BJ (cell line): ENCODE measurements at places on chromosomes 6 and 20. TPM values are rescaled to one million over a fixed set of nuclear protein-coding genes. Genes with fewer than 3 reads are reported as not detected.
A peak's percentile ranks its signal among the peaks of the same experiment; 100 is the strongest.

The CYP21A2 gene
- 0.11 and 0.29 TPM in 2 replicates for polyA plus RNA-seq

The C6orf58 gene
- polyA plus RNA-seq: 0.06 TPM in 1 of 2 replicates, not detected in the other

The SALL4 gene
- 0.51 and 0.54 TPM in 2 replicates for polyA plus RNA-seq

The RBPJL gene
- polyA plus RNA-seq: not detected in 2 replicates

The CST7 gene
- 0.09 TPM in 1 of 2 replicates, not detected in the other for polyA plus RNA-seq

The IL17F gene
- not detected in 2 replicates for polyA plus RNA-seq

The METTL24 gene
- polyA plus RNA-seq: 0.13 and 0.31 TPM in 2 replicates

The SIRPA gene
- polyA plus RNA-seq: 23.2 and 34.1 TPM in 2 replicates

The KIF16B gene
- polyA plus RNA-seq: 3.2 and 6.8 TPM in 2 replicates

The RUNX2 gene
- 1.5 and 2.0 TPM in 2 replicates for polyA plus RNA-seq

The HRH3 gene
- not detected in 2 replicates for polyA plus RNA-seq

The PPP1R16B gene
- polyA plus RNA-seq: not detected in 2 replicates

GRCh38 chr6:92231171-92231701, 1188.1 kb downstream of the EPHA7 start:
- DNase-seq: no peak

- no peak for DNase-seq
Observed at GRCh38 chr6:25137916-25138232, 141.3 kb upstream of the CARMIL1 start.

- peak; percentile 78 for DNase-seq
Observed at GRCh38 chr6:170388113-170388512, 81.6 kb downstream of the FAM120B start.

DNA sequence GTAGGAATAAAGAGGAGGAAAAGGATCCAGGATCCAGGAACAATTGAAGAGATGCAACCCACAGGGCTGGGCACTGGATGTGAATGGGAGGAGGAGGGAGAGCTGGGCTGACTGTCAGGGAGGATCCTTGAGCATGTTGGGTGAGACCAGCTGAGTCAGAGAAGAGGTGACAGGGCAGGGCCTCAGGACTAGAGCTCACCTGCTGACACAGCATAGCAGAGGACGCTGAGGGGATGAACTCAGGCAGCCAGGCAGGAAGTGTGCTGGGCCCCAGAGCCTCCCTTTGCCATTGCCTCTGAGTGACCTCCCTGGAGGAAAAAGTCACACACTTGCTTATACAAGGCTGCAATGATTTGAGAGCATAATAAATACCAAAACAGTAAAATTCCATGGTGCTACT, 72.3 kb downstream of the ZNF133 start:
- no peak for DNase-seq

DNA sequence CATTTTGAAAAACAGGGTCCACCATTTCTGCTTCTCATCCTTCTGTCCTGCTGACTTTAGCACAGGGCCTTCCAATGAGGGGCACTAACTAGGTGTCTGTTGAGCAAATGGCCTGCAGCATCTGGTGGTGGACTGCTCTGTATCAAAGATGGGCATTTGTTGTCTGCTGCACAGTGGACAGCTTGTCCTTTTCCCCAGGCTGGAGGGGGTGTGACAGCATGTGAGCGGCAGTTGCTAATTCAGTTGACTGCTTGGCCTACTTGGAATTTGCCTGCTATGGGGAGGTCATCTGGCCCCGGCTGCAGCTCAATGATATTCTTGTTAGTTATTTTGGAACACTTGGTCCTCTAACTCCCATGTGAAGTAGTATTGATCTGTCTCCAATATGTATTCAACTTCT, 93.7 kb downstream of the SH3BGRL2 start:
- DNase-seq: no peak

DNA sequence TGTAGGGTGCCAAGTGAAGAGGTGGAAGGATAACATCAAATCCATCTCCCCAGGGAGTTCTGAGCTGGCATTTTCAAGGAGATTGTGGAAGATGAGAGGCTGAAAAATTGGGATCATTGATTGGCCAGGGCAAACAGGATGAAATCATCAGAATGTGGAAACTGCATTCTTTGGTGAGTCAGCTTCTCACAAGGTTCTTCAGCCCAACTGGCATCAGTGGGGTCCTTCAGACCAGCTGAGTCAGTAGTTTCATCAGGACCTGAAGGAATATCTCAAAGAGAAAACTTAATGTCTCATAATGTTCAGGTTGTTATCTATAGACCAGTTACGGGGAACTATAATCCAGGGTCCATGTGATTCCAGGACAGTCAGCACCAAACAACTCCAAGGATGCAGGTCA, 195.8 kb downstream of the HAO1 start:
- peak; percentile 9 for DNase-seq

DNA sequence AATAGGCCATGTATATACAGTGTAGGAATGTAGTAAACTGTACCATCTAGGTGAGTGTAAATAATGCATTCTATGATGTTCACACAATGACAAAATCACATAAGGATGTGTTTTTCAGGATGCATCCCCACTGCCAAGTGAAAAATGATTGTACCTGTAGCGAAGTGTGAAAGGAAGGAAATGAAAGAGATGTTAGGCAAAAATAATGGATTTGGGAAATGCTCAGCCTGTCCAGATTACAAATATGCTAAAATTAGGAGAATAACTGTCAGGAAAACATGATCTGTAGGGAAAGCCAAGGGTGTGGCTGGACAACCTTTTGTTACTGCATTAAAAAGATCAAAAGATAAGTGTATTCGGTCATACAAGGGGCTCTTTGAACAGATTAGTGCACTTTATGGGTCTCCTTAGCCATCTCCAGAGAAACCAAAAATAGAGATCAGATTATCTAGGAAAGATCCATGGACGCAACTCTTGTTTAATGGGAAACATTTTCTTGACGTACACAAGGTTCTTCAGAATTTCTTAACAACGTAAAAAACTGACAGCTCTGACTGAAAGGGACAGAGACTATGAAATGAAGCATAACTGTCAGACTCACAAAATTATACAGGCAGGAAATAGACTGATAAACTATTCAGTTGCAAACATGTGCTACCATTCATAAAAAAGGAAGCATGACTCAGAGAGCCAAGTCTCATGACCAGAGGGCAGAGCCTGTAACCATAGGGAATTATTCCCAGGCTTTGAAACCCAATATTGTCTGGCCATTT, 253.6 kb upstream of the RAB32 start:
- peak; percentile 60 for DNase-seq

DNA sequence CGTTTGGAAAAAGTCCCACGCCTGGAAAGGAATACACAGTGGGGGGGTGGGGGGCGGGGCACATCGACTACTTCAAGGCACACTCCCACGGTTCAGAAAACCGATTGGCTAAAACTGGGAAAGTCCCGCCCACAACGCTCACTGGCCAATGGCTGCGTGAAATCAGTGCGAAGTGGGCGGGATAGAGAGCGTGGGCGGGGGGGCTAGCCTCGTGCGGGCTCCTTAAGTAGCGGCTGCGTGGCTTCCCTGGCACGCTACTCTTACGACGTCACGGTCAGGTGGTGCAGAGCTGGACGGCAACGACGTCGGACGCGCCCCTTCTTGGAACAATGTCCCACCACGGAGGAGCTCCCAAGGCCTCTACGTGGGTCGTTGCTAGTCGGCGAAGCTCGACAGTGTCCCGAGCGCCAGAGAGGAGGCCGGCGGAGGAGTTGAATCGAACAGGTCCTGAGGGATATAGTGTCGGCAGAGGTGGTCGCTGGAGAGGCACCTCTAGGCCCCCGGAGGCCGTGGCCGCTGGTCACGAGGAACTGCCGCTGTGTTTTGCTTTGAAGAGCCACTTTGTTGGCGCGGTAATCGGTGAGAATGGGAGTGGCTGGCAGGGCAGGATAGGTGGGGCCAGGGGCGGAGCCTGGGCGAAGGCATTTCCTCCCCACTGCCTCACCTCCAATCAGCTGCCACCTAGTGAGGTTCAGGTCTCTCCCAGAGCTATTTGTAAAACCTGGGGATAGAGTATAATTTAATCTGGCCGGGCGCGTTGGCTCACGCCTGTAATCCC, at the start of gene DDX43:
Gene DDX43 (plus strand): TSS at position 252 of the 778 bp plus-strand sequence. CDS start 78 bp downstream, at position 330.
- no peak for DNase-seq

- DNase-seq: no peak
Observed at GRCh38 chr6:33974471-33974870, 170.7 kb upstream of the MLN start.

DNA sequence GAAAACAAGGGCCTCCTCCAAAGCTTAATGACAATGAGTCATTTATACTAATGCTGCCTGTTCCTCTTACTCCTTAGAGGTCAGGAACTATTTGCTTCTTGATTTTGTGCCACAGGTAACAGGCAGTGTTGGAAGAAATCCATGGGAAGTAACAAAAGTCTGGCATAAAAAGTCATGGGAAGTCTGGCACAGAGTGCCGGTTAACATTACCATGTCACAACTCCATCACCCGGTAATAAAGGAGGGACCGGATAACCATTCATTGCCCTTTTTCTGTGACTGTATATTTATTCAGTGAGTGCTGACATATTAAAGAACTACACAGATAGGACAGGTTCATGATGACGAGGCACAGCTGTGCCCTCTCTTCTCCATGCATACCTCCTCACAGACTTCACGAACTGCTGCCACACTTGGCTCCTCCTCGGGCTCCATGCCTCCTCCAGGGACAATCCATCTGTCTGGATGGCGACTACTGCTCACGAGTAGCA, 50.9 kb downstream of the NUDT3 start:
- no peak for DNase-seq

DNA sequence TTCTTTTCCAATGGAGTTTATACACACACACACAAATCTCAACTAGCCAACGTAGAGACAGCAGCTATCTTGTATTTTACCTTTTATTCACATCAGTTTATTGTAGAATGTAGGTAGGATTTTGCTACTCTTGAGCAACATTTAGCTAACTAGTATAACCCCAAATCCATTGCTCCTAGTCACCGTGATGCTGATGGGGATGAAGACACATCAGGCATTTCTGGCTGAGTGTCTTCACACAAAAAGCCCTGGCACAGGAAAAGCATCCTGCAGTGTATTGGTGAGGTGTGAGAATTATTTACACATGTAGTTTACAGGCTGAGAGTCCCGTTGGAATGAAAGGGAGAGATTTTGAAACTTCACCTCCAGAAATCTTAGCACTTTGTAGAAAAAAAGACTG, 65.9 kb upstream of the FBXL4 start:
- no peak for DNase-seq

- DNase-seq: no peak
Observed at GRCh38 chr6:96014846-96015517, 792 bp upstream of the FUT9 start.

DNA sequence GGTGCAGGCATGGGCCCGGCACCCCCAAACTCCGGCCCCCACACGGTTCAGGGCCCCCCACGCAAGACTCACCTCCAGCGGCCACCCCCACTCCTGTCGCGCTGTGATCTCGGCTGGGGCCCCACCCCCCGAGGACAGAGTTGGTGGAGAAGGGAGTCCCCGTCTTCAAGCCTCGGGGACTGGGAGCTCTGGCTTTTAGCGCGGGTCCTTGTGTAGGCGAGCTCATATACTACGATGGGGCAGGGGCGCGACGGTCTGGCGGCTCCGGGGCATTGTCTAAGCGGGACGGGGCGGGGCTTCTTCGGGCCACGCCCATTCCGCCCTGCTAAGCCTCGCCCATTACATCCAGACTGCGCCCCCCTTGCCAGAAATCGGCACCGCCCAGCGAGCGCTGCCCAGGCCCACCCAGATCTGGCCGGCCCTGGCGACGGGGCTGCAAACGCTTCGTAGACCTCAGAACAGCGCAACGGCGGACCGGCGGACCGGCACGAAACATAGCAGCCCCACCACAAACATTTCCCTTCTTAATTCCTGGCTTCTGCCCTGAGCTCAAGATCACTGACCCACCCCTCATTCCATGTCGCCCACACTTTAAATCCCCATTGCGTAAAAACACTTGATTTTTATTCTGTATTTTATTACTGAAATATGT, 1.0 kb upstream of the DDAH2 start:
- DNase-seq: peak; percentile 53

DNA sequence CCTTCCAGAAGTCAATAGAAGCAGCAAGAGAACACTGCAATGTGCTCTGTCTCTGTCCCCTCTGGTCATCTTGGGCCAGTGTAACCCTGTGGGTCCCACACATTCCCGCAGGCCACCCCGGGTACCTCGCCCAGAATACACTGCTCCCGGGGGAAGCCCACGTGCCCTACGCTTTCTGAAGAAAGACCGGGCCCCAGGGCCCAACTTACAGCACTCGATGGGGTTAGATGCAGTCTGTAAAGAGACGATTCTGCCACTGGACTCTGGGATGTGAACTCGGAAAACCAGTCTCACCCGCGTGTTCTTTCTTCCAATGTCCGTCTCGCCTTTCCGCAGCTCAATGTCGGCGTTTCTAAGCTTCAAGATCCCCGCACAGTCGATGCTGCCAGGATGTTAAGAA, 68.7 kb downstream of the NFATC2 start:
- DNase-seq: no peak

DNA sequence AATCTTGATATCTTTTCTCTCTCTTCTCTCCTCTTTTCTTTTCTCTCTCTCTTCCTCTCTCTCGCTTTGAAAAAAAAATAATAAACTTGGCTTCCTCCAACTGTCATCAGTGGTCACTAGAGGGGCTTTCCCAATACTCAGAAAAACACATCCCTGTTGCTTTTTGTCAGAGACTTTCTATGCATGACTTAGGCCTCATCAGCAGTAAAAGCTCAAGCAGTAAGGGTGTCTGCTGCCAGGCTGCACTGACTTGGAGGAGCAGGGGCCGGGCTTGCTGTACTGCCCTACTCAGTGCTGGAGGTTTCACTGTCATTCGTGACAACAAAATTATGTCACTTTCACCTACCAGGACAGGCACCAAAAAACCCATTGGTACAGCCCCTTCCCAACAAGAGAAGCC, 272.0 kb downstream of the ADGB start:
- DNase-seq: no peak

DNA sequence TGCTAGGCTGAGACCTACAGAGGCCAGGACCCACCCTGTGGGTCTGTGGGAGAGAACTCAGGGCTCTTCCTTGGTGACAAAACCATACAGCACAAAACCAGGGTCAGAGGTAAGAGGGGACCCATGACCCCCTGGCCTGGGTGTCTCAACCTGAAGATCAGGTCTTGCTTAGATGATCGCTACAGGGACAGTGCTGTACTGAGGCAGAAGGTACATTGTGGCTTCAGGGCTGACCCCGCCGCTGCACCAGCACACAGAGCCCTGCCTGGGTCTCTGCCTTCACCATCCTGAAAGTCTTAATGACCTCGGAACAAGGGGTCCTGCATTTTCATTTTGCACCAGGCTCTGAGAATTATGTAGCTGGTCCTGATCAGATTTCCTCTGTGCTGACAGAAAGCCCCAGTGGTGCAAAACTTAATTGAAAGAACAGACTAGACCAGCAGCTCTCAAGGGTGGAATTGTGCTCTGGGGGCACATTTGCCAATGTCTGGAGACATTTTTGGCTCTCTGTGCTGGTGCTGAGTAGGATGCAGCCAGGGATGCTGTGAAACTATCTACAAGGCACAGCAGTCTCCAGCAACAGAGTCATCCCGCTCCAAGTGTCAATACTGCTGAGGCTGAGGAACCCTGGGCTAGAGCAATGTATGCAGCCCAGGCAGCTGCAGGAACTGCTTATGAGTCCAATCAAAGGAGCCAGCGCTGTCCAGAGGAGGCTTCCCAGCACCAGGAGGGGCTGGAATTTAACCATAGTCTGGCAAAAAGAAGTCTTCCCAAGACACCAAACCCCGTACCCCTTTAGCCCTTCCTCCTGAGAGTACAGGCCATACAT, 254.9 kb downstream of the ERMARD start:
- DNase-seq: no peak

GRCh38 chr20:7091655-7092054, 324.2 kb downstream of the BMP2 start:
- DNase-seq: no peak

- DNase-seq: no peak
Observed at GRCh38 chr6:142566628-142567396, 265.0 kb downstream of the ADGRG6 start.

GRCh38 chr6:37576336-37576737, 76.6 kb upstream of the CCDC167 start:
- peak; percentile 41 for DNase-seq
